NCI-H345 (cell line): ENCODE measurements at places on chromosomes 5 and 9.
A peak's percentile ranks its signal among the peaks of the same experiment; 100 is the strongest.

GRCh38 chr9:117992006-117992405 is 287.8 kb downstream of the TLR4 start:
- DNase-seq, result peak; percentile 88

GRCh38 chr5:149778303-149779123 is 48.4 kb downstream of the PPARGC1B start:
- no peak for DNase-seq

DNA sequence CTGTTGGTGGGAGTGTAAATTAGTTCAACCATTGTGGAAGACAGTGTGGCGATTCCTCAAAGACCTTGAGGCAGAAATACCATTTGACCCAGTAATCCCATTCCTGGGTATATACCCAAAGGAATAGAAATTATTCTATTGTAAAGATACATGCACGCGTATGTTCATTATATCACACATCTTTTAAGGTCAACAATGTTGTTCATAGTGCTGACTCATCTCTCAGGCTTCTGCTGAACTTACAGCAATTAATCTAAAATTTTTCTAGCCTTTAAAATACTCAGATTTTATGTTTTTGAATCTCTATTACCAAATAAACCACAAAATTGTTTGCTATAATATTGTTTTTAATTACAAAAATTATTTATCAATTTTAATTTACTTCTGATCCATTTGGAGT is 38.8 kb upstream of the ZNF618 start:
- DNase-seq, result no peak

- no peak for DNase-seq
Measured at GRCh38 chr5:5752844-5753243, 330.4 kb downstream of the ICE1 start.

- no peak for DNase-seq
Measured at GRCh38 chr5:137825165-137825564, 42.5 kb upstream of the MYOT start.

GRCh38 chr9:97559111-97559514 is 57.6 kb downstream of the TMOD1 start:
- DNase-seq, result no peak

DNA sequence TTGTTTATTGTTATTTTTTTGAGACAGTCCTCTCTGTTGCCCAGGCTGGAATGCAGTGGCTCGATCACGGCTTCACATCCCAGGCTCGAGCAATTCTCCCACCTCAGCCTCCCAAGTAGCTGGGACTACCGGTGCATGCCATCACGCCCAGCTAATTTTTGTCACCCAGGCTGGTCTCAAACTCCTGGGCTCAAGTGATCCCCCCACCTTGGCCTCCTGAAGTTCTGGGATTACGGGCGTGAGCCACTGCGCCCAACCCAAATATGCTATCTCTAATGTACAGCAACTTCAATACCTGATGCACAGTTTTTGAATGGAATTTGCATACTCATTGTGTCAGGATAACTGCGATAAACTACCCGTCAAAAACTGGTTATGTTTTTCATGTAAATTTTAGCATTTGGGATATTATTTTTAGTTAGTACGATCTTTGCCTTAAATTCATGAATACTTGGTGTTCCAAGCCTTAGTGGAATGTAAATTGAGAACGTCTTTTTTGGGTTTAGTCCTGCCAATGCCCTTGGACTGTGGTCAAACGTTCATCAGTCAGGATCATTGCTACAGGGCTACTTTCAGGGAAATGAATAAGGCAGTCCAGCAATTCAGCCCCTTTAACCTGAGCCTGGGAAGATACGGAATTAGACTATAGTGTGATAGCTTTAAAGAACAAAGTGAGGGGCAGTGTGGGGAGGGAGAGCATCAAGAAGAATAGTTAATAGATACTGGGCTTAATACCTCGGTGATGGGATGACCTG is 4.4 kb downstream of the UGCG start:
- DNase-seq, result no peak

- DNase-seq, result no peak
Measured at GRCh38 chr5:79853676-79854418, 137.2 kb downstream of the MTX3 start.

- no peak for DNase-seq
Measured at GRCh38 chr5:150758203-150758530, 650 bp downstream of the DCTN4 start.

DNA sequence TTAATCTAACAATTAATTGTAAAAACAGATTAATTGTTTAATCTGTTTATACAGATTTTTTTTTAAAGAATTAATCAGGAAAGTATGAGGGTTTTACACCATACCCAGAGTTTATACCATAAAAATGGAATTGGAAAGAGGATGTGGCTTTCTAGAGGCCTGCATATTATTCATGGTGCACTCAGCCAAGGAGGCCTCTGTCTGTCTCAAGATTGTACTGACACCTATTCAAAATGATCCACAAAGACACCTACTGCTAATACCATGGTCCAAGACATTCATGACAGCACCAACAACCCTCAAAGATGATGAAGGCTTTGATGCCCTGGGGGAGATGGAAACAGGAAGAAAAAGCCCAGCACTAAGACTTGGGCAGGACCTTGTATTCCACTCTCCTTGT is 58.1 kb upstream of the MAST4 start:
- DNase-seq, result no peak

- DNase-seq, result no peak
Measured at GRCh38 chr9:77744841-77745430, 96.8 kb upstream of the GNA14 start.

- DNase-seq, result no peak
Measured at GRCh38 chr5:55073211-55073610, 29.2 kb upstream of the GZMA start.

GRCh38 chr9:2610985-2611384 is 10.6 kb upstream of the VLDLR start:
- DNase-seq, result no peak

GRCh38 chr5:58787987-58788386 is 205.1 kb downstream of the RAB3C start:
- no peak for DNase-seq

DNA sequence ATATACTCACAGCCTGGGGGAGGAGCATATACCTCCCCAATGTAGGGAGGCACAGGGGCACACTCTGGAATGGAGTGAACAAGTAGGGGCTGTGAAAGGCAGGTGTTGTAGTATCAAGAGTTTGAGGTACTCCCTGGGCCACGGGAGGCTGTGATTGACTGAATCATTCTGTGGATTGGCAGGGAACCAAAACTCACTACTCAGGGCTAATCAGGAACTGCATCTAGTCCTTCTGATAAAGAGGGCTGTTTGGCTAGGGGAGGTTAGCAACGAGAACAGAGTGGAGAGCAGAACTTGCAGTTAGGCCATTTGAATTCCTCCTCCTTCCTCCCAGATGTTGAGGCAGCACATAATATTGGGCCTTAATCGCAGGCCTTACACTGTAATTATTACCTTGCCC is 369.2 kb upstream of the MPDZ start:
- DNase-seq, result peak; percentile 3

DNA sequence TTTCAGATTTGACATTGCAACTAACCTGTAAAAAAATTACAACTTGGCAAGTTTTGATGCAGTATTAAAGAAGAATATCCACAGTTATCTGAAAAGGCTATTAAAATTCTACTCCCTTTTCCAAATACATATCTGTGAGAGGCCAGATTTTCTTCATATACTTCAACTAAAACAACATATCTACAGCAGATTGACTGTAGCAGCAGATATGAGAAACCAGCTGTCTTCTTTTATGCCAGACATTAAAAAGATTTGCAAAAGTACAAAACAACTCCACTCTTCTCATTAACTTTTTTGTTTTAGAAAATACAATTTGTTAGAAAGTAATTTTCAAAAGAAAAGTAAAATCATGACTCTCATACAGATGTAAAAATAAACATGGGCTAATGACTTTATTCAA is 281.1 kb upstream of the PCSK5 start:
- no peak for DNase-seq

DNA sequence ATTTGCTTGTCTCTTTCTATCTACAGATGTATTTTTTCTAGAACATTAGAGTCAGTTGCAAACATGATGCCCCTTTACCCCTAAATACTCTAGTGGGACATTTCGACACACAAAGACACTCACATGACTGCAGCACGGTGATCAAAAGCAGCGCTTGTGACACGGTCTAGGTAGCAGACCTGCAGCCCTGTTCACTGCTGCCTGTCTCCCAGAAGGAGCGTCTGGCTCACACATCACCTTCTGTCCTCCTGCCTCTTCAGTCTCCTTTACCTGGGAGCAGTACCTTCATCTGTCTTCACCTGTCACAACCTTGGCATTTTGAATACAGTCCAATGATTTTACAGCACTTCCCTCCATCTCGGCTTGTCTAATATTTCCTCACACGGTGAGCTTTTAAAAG is 51.9 kb upstream of the SH3PXD2B start:
- no peak for DNase-seq

DNA sequence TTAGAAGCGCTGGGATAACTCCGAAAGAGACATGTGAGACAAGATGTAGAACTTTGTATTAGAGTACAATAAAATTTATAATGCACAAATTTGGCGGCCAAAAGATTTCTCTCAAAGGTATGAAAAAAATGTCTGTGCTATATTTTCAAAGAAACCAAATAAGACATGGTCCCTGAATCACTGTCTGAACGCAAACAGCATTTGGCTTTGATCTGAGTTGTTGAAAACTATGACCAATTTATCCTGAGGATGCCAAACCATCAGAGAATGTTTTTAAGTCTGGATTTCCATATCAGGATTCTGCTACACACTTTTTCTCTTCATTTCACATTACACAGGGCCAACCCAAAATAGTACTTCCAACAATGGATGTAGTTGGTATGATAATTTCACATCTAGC is 9.9 kb upstream of the GLIS3 start:
- DNase-seq, result no peak

- DNase-seq, result no peak
Measured at GRCh38 chr9:8400378-8400777, 600.8 kb upstream of the DMAC1 start.

GRCh38 chr5:160525471-160526261 is 104.0 kb downstream of the PTTG1 start:
- no peak for DNase-seq

- DNase-seq, result no peak
Measured at GRCh38 chr5:159249158-159249557, 13.9 kb upstream of the UBLCP1 start.

- no peak for DNase-seq
Measured at GRCh38 chr5:1497242-1497777, 26.4 kb downstream of the LPCAT1 start.

- no peak for DNase-seq
Measured at GRCh38 chr5:17019324-17019723, 83.2 kb upstream of the MYO10 start.

GRCh38 chr9:71549023-71549422 is 219.3 kb downstream of the CEMIP2 start:
- no peak for DNase-seq

- no peak for DNase-seq
Measured at GRCh38 chr5:108884736-108885135, 137.0 kb downstream of the FER start.

DNA sequence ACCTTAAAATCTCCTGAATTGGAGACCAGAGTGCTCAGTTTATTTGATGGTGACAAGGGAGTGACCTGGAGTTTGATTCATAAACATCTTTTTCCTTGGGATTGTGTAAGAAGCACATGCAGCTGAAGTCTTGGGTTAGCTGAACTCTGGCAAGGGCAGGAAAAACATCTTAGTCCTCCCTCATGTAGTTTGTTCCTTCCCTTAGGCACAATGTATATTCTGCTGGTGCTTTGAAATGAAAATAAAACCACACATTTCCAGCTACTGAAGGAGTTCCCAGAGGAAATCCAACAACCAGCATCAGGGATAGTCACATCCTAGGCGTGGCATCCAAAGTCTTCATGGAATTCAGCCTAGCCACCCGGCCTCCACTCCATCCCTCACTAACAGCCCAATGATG is 95.2 kb upstream of the PAPPA start:
- no peak for DNase-seq

DNA sequence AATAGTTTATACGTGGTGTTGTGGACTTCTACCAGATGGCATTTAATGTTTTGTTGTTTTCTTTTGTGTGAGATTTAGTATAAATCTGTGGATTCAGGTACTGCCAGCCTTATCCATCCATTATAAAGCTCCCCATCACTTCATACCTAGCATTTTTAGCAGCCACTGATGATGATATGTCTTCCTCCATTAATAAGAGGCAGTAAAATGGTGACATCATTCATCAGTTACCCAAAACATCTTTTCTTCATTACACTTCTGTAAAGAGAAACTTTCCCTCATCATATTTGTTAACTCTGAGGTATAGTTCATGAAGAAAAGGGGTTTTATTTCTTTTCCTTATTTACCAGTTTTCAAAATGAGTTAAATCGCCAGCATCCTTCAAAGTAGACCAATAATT is 19.4 kb downstream of the CHD1 start:
- DNase-seq, result no peak

DNA sequence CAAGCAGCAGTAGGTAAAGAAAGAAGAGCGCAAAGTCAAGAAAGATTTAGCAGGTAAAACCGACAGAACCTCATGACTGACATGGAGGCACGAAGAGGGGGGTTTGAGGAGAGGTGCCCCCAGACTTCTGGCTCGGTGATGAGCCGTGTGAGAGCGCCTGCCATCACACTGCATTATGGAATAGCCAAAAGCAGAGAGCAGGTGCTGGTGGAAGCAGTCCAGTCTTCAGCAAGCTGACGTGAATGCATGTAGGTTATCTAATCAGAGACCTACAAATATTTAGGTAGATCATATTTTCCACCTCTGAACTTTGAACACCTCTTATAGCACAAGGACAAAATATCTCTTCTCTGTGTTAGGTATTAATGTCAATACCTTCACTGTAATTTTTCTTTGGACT is 68.4 kb downstream of the RNF130 start:
- no peak for DNase-seq

DNA sequence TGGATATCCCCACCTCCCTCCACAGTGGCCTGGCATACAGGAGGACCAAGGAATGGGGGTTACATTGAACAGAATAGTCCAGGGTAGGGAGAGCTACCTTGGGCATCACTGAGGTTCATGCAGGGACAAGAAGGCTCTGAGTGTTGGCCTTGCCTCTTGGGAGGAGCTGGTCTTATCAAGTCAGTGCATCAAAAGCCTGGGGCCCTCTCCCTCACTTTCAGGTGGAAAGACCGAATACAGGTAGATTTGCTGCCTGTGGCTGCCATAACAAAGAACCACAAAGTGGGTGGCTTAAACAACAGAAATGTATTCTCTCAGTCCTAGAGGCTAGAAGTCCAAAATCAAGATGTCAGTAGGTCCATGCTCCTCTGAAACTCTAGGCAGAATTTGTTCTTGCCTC is 18.5 kb upstream of the ARSI start:
- DNase-seq, result no peak

- no peak for DNase-seq
Measured at GRCh38 chr9:660227-660626, 181.3 kb upstream of the DMRT1 start.

GRCh38 chr9:35748858-35749514 is at the start of the genes GBA2 and RGP1:
TSS of gene GBA2 (minus strand) at chr9:35749228. CDS start at chr9:35748704, 524 bp downstream.
TSS of gene RGP1 (plus strand) at chr9:35749287. CDS start at chr9:35749756, 469 bp downstream.
- peak; percentile 78 for DNase-seq
